ENCODE measurements at places on chromosomes 1 and 21. TPM values are rescaled to one million over a fixed set of nuclear protein-coding genes. Genes with fewer than 3 reads are reported as not detected.

Gene UBQLN4
- 31.9 TPM for total RNA-seq

Gene OR2T29
- total RNA-seq, result not detected

Gene CBS
- 13.7 TPM for total RNA-seq

Gene BSND
- not detected for total RNA-seq

GRCh38 chr1:55480029-55480795 lies 265.0 kb upstream of the USP24 start:
- H3K27ac ChIP-seq, result no peak overlapping the region
- H3K4me1 ChIP-seq, result no peaks in the 10 kb centered on the region
- H3K27me3 ChIP-seq, result peaks cover 12% of the 10 kb centered on the region
- no peak for DNase-seq
- no peak overlapping the region for H3K4me3 ChIP-seq
- no peaks in the 10 kb centered on the region for H3K36me3 ChIP-seq

DNA sequence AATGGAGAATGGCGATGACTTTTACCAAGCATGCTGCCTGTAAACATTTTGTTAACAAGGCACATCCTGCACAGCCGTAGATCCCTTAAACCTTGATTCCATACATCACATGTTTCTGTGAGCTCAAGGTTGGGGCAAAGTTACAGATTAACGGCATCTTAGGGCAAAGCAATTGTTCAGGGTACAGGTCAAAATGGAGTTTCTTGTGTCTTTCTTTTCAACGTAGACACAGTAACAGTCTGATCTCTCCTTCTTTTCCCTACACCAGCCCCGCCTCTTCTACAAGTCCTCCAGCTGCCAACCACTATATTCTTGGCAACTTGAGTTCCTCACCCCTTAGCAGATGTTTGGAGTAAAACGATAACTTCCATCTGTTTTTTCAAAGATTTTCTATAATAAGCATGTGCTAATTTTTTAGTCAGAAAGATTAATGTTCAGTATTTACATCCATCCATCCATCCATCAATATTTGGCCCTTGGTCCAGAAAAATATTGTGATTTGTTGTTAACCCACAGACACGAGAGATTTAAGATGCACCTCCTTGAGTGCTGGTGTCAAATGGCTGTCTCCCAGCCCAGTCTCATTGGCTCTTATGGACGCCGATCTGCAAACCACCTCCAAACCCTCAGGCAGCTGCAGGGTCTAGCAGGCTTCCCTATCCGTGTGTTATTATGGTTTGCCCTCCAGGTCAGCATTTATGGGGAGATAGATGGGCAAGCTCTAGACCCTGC lies 3.8 kb downstream of the DNALI1 start:
- no peak overlapping the region for H3K27ac ChIP-seq
- no peaks in the 10 kb centered on the region for H3K36me3 ChIP-seq
- no peak for DNase-seq
- no peak overlapping the region for H3K4me3 ChIP-seq

DNA sequence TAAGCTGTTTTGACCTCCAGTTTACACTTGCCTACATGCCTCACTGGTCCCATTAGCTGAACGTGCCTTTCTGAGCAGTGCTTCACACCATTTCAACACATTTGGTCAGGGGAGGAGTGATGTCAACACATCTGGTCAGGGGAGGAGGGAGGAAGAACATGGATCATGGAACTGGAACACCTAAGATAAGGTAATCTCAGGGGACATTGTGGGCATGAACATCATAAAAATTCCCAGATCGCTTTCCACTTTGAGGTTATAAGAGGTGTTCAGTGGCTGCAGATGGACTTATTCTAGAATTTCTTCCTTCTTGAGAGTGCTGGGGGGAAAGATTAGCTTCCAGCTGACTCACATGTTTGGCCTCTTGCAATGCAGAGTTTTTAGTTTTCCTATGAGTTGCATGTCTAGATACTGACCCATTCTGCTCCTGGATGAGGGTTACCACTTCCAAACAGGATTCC lies 2.0 kb downstream of the QSOX1 start:
- H3K27me3 ChIP-seq, result no peaks in the 10 kb centered on the region
- no peak overlapping the region for H3K27ac ChIP-seq
- no peak overlapping the region for H3K4me3 ChIP-seq
- peaks cover 35% of the 10 kb centered on the region for H3K4me1 ChIP-seq
- no peak for DNase-seq

GRCh38 chr1:10578070-10578469 lies 103.3 kb downstream of the PEX14 start:
- peaks cover 4% of the 10 kb centered on the region for H3K4me1 ChIP-seq
- H3K36me3 ChIP-seq, result peaks cover 7% of the 10 kb centered on the region
- no peak overlapping the region for H3K4me3 ChIP-seq
- no peaks in the 10 kb centered on the region for H3K27me3 ChIP-seq
- no peak for DNase-seq

Data from activated naive CD8-positive, alpha-beta T cell treated with anti-CD3 and anti-CD28 coated beads, Interleukin-2, amount 10 ng/mL, durations not matched to agents 7 days and 5 days (primary cell).